CD8-positive, alpha-beta T cell (primary cell): ENCODE measurements at places on chromosomes 3 and 15.

GRCh38 chr3:184156522-184156955, 1.4 kb downstream of the DVL3 start:
- no peak for DNase-seq

DNA sequence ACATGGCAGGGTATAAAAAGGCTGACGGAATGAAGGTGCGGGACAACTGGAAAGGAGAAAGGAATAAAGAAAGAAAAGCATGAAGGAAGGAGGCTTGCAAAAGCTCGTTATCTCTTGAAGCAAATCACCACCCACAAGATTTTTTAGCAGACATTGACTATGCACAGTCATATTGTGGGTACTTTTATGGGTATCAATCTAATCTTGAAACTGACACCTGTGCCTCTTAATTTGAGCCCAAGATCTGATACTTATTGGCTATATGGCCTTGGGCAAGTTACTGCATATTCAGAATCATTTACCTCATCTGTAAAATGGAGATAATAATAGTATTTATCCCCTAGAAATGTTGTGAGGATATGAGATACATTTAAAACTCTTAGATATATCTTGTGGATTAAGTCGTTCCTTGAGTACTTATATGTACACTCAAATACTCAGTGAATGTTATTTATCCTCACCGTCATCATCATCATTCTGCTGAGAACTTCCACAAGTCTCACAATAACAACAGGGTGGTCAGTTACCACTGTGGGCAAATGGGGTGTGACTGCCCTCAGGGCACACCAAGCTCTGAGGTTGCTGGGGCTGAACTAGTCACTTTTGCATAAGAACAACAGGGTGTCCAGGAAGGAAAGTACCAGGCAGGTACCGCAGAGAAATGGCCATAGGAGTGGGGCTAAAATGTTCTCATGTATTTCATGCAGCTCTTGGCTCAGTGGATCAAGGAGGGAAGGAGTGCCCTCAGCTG, 266.1 kb downstream of the SLC9A9 start:
- no peak for DNase-seq

- no peak for DNase-seq
Observed at GRCh38 chr3:125236331-125236903, 23.9 kb upstream of the SLC12A8 start.

GRCh38 chr3:100104442-100104798, 9.9 kb downstream of the FILIP1L start:
- DNase-seq, result no peak

GRCh38 chr3:1380926-1381646, 288.3 kb downstream of the CNTN6 start:
- no peak for DNase-seq

GRCh38 chr15:95556225-95556624, 774.3 kb upstream of the NR2F2 start:
- DNase-seq, result no peak

GRCh38 chr15:71057143-71057542, 58.1 kb upstream of the THSD4 start:
- no peak for DNase-seq

DNA sequence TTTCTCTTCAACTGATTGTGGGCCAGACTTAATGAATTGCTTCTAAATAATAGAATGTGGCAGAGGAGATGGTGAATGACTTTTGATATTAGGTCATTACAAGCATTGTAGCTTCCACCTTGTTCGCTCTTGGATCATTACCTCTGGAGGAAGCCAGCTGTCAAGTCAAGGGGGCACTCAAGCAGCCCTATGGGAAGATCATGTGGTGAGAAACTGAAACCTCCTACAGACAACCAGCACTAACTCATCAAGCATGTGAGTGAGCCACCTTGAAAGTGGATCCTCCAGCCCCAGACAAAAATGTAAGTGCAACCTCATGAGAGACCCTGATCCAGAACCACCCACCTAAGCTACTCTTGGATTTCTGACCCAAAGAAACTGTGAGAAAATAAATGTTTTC, 109.8 kb upstream of the TBC1D5 start:
- DNase-seq, result no peak

GRCh38 chr3:169600732-169601131, 62.8 kb downstream of the MECOM start:
- no peak for DNase-seq

DNA sequence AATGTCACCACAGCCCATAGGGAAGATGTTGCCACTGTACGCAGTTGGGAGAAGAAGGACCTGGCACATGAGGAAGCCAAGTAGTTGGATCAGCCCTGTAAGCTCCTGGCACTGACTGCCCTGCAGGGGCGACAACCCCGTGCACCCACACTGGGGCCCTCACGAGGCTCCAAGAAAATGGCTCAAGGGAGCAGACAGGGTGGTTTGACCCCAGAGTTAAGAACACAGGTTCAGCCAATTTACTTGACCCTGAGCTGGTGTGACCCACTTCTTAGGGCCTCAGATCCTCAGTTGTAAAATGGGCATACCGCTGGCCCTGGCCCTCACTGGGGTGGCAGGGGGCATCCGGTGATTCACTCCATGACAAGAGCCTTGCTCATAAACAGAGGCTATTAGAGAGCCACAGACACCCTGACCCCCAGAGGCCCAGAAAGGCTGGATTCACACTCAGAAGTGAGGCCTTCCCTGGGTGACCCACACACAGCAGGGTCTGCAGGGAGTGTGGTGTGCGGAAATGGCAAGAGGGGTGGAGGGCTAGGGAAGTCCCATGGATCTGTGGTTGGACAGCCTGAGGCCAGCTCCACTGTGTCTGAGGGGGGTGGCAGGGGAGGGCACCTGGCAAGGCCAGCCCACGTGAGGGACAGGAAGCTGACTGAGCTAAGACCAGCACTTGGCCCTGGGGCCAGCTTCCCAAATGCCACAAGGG, 1.7 kb upstream of the HHATL start:
- DNase-seq, result no peak

DNA sequence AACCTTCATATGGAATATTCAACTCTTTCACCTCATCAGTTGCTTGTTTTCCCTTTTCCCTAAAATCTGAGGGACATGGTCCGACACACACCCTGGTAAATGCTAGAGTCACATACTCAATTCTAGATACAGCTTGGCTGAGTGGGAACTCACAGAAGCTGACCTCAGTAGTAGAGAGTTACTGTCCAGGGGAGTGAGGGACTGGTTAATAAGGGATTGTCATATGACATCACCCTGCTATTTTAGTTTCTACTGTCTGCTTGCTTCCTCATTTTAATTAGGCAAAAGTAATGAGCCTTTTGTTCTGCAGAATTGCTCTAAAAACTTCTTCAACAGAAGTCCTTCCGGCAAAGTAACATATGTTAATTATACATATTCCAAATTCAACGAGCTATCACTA, 244.5 kb downstream of the ZIC4 start:
- no peak for DNase-seq

GRCh38 chr3:78562328-78562727, 1205.5 kb downstream of the ROBO1 start:
- DNase-seq, result no peak

- no peak for DNase-seq
Observed at GRCh38 chr3:14201940-14202684, 23.5 kb downstream of the LSM3 start.
